ENCODE measurements at places on chromosomes 2 and 18. TPM values are rescaled to one million over a fixed set of nuclear protein-coding genes. Genes with fewer than 3 reads are reported as not detected.

C2orf66 gene
- total RNA-seq, result not detected

POTEI gene
- total RNA-seq, result not detected

DNA sequence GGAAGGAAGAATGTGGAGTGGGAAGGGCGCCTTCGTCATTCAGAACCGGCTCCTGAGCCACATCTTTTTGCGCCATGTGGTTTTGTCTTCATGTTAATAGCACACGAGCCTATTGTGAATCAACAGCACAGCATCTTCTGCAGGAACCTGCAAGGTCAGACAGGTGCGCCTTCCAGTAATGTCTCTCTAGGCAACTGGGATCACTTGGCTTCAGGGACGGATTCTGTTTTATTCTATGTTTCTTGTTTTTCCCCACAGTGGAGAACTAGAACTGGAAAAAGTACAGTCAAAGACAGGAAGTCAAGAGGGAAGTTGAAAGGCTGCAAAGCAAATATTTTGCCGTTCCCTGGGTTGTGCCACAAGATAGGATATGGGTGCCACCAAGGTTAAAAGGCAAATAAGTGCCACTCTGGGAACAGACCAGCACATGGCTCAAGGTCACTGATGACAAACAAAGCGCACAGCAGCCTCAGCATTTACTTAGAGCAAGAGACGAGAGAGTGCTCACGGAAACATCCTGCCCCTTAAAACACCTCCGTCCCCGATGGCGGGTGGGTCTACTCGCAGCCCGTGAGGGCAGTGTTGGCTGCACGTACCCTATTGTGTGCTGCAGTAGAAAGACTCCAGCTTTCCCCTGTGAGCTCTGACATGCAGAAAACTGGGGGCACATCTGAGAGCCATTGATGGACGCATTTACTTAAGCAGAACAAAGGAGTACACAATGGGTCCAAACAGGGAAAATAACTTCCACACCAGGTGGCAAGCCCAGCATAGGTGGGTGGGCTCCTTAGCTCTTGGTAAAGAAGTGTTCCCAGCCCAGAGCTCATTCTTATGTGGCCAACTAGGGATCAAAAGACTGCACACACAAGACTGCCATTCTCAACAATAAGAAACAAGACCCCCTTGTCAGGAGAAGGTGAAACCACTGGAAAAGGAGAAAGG lies 107.2 kb upstream of the PARD3B start:
- H3K4me3 ChIP-seq, result no peak overlapping the region
- no peak overlapping the region for H3K27ac ChIP-seq
- H3K27me3 ChIP-seq, result no peaks in the 10 kb centered on the region
- DNase-seq, result no peak

DNA sequence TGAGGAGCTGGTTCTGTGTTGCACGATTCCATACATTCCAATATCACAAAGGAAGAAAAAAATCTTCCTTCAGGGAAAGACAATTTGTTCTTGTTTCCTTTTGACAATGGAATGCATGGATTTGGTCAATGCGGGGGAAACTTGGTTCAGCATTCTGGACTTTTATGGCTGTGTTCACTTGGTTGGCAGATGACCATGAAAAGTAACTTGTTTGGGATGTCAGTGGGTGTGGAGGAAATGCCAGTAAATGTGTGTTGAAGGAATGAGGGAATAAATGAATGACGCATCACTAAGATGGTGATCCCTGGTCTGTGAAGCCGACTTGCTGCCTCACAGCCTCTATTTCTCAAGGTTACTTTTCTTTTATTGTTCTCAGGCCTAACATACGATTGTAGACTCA lies 53.7 kb downstream of the THUMPD2 start:
- no peaks in the 10 kb centered on the region for H3K36me3 ChIP-seq
- H3K27me3 ChIP-seq, result no peaks in the 10 kb centered on the region
- H3K27ac ChIP-seq, result no peak overlapping the region
- H3K4me3 ChIP-seq, result no peak overlapping the region

DNA sequence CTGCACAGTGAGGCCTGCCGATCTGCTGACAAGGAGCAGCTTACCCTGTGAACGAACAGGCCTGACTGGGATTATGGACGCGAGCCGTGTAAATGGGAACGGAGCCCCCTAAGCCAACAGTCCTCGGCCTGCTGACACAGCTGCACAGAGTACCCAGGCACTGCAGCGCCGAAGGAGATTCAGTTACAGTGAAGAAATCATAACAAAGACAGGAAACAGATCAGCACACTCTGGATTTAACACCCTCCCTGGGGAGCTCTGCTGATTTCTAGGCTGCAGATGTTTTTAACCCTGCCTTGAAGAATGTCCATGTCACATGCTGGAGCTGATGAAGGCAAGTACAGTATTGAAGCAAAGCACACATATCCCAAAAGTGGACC lies 43.4 kb downstream of the COLEC12 start:
- peak overlapping the region; percentile 86 for H3K27ac ChIP-seq
- no peaks in the 10 kb centered on the region for H3K27me3 ChIP-seq
- H3K4me1 ChIP-seq, result peaks cover 30% of the 10 kb centered on the region
- peak; percentile 82 for DNase-seq
- H3K4me3 ChIP-seq, result peak overlapping the region; percentile 29
- H3K36me3 ChIP-seq, result no peaks in the 10 kb centered on the region

DNA sequence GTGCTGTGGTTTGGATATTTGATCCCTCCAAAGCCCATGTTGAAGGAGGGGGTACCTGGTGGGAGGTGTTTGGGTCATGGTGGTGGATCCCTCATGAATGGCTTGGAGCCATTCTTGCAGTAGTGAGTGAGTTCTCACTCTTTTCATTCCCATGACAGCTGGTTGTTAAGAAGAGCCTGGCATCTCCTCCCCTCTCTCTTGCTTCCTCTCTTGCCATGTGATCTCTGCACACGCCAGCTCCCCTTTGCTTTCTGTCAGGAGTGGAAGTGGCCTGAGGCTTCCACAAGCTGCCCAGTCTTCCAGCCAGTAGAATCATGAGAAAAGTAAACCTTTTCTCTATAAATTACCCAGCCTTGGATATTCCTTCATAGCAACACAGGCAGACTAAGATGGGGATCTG lies 8.6 kb downstream of the ADD2 start:
- H3K27me3 ChIP-seq, result peaks cover 6% of the 10 kb centered on the region
- H3K27ac ChIP-seq, result no peak overlapping the region
- no peak overlapping the region for H3K4me3 ChIP-seq

DNA sequence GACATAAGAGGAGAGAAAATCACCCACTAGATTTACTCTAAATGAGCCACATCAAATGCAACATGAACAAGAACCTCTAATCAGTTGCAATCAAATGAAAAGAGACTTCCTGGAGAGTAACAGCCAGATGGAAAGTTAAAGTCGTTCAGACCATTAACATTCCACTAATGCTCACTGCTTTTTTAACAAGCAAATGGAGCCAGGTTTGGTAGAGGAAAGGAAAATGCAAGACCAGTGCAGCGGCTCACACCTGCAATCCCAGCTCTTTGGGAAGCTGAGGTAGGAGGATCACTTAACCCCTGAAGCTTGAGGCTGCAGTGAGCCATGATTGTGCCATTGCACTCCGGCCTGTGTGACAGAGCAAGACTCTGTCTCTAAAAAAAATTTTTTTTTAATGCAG lies 48.5 kb downstream of the CACNB4 start:
- no peaks in the 10 kb centered on the region for H3K36me3 ChIP-seq
- no peaks in the 10 kb centered on the region for H3K4me1 ChIP-seq
- H3K27ac ChIP-seq, result no peak overlapping the region
- no peaks in the 10 kb centered on the region for H3K27me3 ChIP-seq
